ENCODE measurements at places on chromosomes 12 and 14.

- DNase-seq: no peak
Measured at GRCh38 chr12:116116650-116117424, 160.7 kb downstream of the MED13L start.

GRCh38 chr12:127680516-127680915 lies 586.5 kb upstream of the TMEM132C start:
- DNase-seq: peak; percentile 57

DNA sequence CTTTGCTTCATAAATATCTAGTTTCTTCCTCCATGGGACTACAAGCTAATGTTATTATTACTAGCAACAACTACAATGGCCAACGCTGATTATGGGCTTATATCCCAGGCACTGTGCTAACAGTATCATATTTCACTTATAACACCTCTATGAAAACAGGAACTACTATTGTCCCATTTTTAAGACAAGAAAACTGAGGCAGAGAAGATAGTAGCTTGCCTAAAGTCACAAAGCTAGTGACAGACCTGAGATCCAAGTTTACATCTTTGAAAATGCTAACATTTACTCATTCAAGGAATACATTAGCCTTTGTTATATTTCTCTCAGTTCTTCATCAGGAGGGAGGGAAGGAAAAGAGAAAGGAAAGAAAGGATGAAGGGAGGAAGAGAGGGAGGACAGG lies 32.8 kb downstream of the GIT2 start:
- no peak for DNase-seq

DNA sequence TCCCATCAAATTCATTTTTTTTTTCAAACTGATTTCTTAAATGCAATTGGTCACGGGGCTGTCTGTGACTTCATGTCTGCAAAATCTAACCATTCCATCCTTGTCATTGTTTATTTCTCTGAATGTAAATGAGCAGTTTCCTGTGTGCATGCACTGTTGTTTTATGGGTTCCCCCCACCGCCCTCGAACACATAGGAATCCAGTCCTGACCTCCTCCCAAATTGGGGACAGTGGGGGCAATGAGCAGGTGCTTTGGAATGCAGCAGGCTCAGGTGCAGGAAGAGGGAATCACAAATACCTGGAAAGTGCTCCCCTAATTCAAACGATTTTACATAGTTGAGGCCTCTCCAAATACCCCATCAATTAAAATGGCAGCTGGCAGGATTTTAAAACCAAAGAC lies 62.6 kb upstream of the ESRRB start:
- no peak for DNase-seq

DNA sequence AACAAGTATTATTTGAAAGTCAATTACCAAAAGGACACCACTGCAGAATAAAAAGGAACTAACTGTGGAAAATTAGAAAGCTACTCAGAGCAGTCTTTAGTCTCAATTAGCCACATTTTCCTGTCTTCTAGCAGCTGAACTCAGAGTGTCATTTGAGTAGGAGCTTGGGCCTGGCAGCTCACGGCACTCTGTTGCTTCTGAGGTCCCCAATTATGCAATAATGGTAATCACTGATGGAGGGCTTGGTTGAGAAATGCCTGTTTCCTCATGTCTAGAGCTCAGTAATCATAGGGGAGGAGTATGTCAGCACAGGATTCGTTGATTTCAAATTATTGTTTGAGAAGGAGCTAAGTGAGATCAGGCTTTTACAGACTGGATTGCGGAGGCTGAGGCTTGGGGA lies 108.6 kb downstream of the VRK1 start:
- peak; percentile 78 for DNase-seq

DNA sequence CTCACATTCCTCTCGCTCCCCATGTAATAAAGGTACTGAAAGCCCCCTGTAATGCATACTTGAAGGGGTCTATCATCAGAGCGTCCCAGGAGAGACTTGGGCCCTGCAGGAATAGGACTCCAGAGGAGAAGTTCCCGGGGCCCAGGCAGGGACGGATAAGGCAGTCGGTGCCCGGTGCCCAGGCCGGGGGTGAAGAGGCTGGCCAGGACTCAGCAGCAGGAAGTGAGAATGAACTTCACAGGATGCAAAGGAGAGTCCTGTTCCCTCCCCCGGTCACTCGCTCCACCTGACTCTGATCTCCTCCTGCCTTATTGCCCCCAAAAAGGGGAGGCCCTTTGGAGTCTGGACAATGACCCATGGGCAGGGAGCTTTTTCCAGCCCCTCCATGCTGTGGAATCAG lies 40.2 kb downstream of the LRRC74A start:
- DNase-seq: no peak

DNA sequence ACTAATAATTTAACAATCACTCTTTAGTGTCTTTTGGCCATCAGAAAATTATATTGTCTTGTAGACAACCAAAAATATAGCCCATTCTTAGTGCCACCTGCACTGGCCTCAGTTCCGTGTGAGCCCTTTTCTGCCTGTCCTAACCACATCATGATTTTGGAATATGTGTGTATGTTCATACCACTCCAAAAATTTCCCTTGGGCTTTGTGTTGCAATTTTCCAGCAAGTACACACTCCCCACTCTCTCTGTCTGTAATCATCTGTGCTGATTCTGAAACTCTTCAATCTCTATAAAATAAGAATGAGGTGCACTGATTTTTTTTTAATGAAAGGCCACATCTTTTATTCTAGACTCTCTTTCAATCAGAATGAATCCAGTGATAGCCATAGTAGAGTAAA lies 196.0 kb downstream of the PIK3C2G start:
- peak; percentile 14 for DNase-seq

GRCh38 chr14:28323366-28323765 lies 443.2 kb upstream of the FOXG1 start:
- no peak for DNase-seq

DNA sequence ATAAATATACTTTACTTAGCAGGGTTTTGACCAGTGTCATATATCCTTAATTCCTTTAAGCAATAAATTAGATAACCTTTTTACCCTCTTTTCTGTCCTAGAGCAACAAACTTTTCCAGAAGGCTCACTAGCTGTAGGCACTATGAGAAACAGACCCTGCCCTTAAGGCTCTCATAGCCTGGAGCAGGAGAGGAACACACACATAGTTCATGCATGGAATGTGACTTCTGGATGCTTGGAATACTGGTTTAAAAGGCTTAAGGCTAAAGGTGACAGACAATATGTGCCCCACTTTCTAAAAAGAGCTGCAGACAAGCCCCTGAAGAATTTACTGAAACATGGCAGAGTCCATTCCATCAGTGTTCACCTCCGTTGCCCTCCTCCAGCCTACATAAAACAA lies 237.2 kb downstream of the TTC8 start:
- no peak for DNase-seq

- DNase-seq: no peak
Measured at GRCh38 chr12:89825591-89826449, 117.2 kb upstream of the ATP2B1 start.

All from fibroblast of gingiva (primary cell).